ENCODE measurements at places on chromosomes 5 and 9.
A peak's percentile ranks its signal among the peaks of the same experiment; 100 is the strongest.

DNA sequence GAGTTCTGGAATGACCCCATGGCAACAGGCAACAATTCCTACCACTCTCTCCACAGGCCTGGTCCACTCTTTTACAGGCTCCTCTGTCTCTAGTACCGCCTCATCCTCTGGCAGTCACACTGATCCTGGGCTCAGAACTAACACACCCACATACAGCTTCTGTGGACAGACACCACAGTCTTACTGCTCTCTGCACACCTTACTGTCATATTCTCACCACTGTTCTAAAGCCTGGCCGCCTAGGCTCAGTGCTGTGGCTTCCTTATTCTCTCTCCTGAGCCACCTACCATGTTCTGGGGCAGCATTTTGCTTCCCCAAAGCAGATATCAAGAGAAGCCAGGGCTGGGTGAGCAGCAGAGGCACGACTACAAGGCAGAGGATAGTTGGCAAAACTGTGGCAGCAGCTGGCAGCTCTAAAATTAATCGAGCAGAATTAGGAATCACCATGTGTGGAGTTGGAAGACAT, 14.8 kb downstream of the REEP5 start:
- DNase-seq, result no peak

- peak; percentile 99 for DNase-seq
These were observed 12.7 kb downstream of the CSF2 start for GRCh38 chr5:132086277-132086794.

- no peak for DNase-seq
These were observed 675.7 kb upstream of the FTMT start for GRCh38 chr5:121175986-121176385.

DNA sequence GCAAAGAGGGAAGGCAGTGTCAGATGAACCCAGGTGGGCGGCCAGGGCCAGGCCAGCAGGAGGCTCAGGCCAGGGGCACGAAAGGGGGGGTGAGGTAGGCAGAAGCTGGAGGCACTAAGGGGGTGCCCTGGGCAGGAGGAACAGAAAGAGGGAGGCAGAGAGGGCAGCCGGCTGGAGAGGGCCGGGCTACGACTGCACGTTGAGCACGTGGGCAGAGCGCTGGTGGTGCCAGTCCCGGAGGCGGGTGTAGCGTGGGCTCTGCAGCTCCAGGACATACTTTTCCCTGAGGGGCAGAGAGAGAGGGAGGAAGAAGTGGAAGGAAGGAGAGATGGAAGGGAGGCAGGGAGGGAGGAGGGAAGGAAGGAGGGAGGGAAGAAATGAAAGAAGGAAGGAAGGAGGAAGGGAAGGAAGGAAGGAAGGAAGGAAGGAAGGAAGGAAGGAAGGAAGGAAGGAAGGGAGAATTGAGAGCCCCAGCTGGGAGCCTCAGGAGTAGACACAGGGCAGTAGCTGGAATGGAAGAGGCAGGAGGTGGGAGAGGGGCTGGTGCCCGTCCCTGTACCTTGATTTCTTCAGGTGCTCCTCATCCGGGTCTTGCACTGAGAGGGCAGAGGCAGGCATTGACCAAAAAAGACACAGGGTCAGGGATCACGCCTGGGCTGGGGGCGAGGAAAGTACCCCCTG, 7.0 kb downstream of the PDLIM7 start:
- no peak for DNase-seq

- no peak for DNase-seq
These were observed 188.8 kb downstream of the BNC2 start for GRCh38 chr9:16681652-16681987.

DNA sequence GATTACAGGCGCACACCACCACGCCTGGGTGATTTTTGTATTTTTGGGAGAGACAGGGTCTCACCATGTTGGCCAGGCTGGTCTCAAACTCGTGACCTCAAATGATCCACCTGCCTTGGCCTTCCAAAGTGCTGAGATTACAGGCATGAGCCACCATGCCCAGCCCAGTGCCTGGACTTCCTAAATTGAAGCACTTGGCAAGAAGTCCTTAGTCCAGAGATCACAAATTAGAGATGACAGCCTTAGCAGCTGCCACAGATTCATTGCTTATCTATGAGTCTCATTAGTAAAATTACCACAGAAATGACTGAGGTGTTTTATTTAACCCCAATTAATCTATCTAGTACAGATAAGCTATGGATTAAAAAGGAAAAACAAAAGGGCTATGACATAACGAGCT, 19.2 kb downstream of the EFCAB9 start:
- no peak for DNase-seq

DNA sequence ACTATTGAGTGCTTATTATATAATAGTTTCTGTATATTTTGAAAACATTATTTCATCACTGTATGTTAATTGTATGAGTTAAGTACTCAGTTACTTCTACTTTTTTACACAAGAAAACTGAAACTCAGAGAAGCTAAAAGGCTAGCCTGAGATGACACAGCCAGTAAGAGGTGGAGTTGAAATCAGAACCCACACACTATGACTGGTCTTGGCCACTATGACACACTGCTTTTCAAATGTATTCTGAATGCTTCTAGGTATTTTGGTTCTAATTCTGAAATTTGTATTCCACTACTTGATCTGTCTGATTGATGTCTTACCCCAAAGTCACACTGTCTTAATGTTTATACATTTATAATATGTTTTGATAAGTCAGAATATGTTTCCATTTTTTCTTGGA, 181.8 kb downstream of the ZDHHC21 start:
- no peak for DNase-seq

DNA sequence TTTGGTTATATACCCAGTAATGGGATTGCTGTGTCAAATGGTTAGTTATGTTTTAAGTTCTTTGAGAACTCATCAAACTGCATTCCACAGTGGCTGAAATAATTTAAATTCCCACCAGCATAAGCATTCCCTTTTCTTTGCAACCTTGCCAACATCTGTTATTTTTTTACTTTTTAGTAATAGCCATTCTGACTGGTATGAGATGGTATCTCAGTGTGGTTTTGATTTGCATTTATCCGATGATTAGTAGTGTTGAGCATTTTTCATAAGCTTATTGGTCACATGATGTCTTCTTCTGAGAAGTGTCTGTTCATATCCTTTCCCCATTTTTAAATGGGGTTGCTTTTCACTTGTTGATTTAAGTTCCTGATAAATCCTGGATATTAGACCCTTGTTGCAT, 435.7 kb upstream of the RIOK2 start:
- peak; percentile 76 for DNase-seq

- DNase-seq, result no peak
These were observed 1259.8 kb downstream of the PTPRD start for GRCh38 chr9:9352877-9353481.

- DNase-seq, result no peak
These were observed 4.0 kb upstream of the ABL1 start for GRCh38 chr9:130831077-130831476.

DNA sequence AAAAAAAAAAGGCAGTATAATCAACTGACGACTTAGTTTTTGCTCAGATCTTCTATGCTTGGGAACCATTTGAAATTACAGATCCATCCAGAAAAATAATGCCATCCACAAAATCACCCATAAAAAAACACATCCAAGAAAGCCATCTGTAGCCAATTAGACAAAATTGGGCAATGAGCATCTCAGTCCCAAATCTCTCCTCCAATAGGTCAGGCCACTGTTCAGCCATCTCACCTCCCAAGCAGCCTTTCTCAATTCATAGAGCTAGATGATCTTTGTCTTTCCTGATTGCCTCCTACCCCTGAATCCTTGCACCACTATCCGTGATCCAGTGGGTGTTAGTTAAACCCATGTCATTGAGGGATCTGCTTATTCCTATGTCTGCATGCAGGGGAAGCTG, 139.6 kb downstream of the SCAMP1 start:
- no peak for DNase-seq

GRCh38 chr9:100074093-100074492, 24.7 kb downstream of the ERP44 start:
- no peak for DNase-seq

- no peak for DNase-seq
These were observed 72.2 kb upstream of the BARHL1 start for GRCh38 chr9:132509928-132510874.

GRCh38 chr9:138053996-138054752, 176.6 kb downstream of the CACNA1B start:
- DNase-seq, result no peak

All from EL (cell line).